ENCODE measurements at places on chromosomes 3 and 15.

DNA sequence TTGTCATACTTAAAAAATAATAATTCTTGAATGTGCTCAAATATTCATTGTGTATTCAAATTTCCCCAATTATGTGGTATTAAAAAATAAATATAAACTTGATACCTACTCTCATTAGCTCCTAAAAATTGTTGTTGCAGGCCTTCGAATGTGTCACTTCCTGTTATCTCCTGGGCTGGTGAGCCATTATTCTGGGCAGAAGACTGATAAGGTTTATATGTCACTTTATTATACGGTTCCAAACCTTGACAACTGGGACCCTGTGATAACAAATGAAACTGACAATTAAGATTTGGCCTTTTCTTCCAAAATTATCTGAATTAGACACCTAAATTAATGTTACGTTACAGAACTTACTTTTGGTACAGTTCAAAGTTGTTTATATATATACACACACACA is 15.0 kb downstream of the CEP152 start:
- DNase-seq, result no peak

DNA sequence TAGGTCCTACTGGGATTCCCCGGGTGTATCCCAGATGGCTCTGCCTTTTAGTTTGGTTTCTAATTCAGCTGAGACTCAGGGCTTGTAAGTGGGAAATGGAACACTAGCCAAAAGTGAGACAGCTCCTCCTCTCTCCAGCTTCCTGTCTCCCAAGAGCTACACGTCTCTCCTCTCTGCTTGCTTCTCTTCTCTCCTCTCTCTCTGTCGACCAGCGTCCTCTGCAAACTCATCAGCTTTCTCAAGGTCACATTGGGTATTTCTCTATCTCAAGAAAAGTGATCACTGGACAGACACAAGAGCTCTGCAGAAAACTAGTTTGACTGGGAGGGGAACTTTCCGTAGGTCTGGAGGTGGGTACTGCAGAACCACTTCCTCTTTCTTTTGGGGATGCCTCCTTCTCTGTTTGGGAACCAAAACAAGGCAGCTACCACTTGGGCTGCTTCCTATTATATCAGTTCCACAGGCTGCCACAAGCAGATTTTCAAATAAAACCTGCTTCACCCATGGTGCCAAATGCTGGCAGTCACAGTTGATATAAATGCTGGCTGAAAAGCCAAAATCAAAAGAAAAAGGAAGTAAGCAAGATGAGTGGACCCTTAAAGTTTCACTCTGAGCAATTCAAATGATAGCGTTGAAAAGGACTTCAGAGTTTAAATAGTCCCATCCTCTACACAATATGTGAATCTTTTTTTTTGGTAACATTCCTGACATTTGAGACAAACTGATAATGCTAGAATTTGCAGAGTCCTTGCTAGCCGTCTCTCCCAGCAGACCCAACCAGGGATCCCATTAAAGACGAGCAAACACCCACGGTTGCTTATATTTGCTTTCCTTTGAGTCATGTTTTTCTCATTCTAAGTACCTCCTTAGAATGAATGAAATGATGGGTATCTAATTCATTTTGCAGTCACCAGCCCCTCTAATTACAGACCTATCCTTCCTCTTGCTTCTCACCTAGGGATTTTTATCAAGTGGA is 7.2 kb upstream of the DYNC1LI1 start:
- DNase-seq, result no peak

DNA sequence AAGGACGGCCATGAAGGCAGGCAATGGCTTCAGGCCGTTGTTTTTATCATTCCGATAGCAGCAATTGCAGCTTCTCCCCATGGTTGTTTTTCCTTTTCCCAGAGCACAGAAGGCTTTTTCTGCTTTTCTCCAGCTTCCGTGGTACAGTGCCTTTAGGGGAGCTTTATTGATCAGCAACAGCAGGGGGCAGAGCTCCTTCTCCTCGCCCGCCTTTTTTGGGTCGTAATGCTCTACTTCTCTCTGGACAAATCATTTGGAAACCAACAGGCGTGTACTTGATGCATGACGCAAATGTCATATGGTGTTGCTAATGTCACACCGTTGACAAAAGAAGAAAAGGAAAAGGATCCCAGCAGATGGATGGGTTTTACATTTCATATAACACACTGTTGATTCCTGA is 79.7 kb upstream of the SNRK start:
- no peak for DNase-seq

DNA sequence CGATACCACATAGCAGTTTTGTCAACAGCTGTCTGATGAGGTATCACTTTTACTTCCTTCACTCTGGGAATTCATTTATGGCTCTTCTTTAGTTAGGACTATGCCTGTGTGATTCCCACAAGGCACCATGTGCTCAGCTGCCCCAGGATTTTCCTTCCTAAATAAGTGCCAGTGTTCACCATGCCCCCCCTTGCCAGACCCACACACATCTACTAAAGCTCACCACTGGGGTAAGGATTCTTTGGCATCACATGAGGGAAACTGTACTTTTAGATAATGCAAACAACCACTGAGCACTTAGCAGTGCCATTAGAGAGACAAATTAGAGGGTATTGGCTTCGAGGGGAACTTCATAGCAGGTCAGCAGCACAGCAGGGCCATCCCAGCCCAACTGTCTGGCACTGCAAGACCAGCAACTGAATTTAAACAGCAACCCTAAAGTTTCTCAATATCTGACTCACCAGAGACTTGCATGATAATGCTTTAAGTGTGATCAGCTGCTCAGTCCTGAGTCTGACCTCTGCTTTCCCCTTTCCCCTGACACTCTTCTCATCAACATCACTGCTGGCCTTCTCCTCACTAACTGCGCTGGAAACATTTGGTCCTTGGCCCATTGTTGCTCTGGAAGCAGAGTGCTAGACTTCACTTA is 114.3 kb downstream of the STAC start:
- no peak for DNase-seq

DNA sequence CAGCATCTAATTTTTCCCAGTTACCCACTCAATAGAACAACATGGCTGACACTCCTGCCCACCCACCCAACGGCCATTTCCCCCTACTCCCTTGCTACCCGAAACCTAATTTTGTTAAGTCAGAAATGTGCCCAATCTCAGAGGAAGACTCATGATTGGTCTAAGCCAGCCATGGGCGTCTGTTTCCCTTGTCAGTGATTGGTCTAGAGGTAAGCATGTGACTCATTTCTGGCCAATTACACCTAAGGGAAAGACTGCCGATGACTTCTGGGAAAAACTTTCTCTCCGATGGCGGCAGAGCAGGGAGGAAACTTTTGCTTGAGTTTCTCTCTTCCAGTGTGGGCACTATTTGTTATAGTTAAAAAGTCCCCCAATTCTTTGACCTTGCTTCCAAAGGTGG is 72.9 kb downstream of the RPLP1 start:
- no peak for DNase-seq

DNA sequence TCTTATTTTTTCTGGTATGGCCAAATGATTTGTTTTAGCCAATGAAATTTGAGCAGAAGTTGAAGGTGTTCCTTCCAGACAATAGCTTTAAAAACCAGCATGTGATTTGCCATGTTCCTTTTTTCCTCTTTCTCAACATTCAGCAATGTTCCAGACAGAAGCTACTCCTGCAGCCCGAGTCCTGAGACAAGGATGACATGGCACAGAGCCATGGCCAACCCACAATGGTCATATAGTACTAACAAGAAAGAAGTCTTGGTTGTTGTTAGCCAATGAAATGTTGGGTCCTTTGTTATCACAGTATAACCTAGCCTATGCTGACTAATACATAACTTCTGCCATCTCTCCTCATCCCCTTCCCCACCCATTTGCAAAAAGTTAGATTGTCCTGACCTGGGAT is 211.1 kb upstream of the STT3B start:
- no peak for DNase-seq

DNA sequence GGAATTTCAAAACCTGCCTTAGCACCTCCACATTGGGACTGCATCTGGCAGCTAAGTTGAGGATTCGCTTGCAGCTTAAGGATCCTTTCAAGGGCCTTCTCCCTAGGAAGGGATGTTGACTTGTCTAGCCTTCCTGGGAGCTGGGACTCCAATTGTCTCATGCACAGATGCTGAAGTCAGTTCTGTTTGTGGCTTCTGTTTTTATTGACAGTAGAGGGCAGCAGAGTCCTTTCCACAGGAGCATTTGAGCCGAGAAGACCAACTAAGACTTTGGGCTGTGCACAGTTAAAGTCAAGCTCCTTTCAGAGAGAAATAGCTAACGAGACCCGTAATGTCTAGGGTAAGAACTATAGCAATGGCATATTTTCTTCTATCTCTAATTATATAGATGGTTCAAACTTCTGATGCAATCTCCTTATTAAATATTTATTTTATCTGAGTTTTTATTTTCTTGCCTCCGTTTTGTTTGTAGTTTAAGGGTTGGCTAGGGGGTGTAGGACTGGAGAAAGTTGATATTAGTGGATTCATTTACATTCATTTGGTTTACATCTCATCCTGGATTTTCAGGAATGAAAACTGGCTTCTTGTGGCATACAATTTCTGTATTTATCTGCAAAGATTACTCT is 59.7 kb upstream of the KBTBD8 start:
- no peak for DNase-seq

GRCh38 chr3:106809041-106809440 is 568.2 kb upstream of the CCDC54 start:
- DNase-seq, result no peak

- no peak for DNase-seq
These were observed 181.3 kb downstream of the ISL2 start for GRCh38 chr15:76517910-76518309.

- DNase-seq, result no peak
These were observed 55.3 kb downstream of the BBX start for GRCh38 chr3:107578091-107578490.

DNA sequence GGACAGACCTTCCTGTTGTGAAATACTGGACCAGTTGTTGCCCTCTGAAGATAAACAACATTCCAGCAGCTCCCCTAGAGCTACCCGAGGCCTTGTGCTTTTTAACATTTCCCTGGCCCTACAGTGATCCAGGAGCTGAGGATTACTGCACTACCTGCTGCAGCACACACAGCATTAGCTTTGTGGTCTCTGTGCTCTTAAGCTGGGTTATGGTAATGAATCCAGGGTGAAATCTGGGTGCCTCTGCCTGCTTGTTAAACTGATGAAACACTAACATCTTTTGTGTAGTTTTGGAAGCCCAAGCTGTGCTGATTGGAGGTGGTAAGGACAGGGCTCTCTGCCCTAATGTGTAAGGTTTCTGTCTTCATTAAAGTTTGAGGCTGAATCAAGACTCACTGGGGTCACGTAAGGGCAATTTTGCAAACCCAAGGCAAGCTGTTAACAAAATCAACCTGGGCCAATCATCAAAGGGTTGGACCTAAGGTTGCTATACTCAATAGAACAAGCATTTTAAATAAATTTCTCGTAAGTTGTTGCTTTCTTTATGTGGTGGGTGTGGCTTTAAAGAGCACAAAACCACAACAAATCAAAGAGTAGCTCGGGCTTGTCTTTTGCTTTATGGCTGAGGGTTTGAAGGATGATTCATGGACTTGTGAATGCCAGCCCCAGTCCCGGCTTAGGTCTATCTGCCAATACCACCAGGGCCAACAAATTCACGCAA is 183.9 kb downstream of the TPRG1 start:
- DNase-seq, result peak; percentile 24

- no peak for DNase-seq
These were observed 22.5 kb upstream of the ANXA2 start for GRCh38 chr15:60420203-60420716.

GRCh38 chr3:57756528-57757401 is 656 bp downstream of the SLMAP start:
- DNase-seq, result peak; percentile 17

GRCh38 chr3:58384381-58385090 is 49.1 kb downstream of the PDHB start:
- DNase-seq, result no peak

- DNase-seq, result no peak
These were observed 19.9 kb downstream of the NOX5 start for GRCh38 chr15:69034352-69034751.

DNA sequence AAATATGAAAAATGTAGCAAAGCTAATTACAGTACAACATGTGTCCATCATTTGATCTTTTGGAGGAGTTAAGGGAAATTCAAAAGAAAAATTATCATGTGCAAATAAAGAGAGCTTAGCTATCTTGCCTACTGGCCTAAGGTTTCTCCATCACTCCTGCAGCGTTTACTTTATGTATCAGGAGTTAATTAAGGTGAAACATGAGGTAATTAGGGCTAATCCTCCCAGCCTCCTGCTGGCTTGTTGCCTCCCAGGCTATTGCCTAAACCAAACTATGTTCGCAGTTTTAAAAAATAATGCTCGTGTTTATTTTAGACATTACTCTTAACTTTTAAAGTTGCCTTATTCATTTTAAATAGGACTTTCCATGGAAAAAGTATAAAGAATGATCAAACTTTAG is 367.5 kb downstream of the ROBO2 start:
- no peak for DNase-seq

GRCh38 chr15:34056911-34057310 is 17.9 kb upstream of the AVEN start:
- no peak for DNase-seq

DNA sequence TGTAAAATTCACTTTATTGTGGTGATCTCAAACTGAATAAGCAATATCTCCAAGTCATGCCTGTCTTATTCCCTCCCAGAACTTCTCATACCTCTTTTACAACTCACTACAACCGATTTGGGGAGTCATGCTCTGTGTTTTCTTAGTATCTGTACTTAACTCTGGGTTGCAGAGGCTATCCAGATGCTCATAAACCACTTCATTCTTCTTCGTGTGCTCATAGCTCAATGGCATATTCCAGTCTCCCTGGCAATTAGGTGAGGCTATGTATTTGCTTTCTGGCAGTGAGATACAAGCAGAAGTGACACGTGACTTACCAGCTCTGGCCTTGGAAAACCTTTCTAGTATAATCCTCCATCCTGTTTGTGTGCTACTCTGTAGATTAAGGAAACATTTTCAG is 360.9 kb downstream of the ZNF385D start:
- no peak for DNase-seq

DNA sequence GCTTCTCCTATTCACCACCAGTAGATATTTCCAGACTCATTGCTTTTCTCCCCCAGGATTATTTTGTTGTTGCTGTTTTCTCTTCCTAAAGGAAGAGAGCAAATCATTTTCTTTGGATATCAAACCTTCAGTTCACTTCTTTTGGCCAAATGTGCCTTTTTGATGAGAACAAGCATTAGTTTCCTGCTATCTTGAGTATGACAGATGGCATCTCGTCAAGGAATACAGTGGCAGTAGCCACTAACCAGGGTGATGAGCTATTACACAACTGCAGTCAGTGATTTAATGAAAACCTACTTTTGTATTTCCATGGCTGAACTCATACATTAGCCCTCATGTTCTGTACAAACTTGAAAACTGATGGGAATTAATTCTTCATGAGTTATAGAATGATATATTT is 354.6 kb downstream of the CADM2 start:
- DNase-seq, result no peak

DNA sequence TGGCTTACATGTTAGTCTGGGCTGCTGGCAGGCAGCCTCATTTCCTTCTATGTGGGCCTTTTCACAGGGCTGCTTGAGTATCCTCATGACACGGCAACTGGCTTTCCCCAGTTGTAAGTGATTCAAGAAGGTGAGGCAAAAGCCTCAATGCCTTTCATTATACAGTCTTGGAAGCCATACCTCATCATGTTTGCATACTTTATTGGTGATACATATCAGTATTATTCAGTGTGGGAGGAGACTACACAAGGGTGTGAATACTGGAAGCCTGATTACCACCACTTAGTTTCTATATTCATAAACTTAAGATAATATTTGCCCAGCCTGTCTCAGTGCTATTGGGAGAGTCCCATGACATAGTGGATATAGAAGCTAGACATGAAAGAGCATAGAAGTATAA is 346.8 kb downstream of the SOX2 start:
- no peak for DNase-seq
